Activated CD4-positive, alpha-beta T cell treated with anti-CD3 and anti-CD28 coated beads for 36 hours (primary cell): ENCODE measurements at places on chromosomes 2 and 18.

DNA sequence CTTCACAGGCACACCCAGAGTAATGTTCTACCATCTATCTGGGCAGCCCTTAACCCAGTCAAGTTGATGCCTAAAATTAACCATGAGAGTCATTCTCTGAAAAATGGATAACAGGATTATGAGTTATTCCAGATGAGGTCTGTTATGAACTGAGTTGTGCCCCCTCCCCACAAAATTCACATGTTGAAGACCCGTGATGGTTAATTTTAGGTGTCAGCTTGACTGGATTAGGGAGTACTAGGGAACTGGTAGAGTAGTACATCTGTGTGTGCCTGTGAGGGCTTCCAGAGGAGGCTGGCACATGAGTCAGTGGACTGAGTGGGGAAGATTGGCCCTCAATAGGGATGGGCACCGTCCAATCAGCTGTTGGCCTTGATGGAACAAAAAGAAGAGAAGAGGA lies 110.4 kb upstream of the MYCN start:
- DNase-seq: no peak

DNA sequence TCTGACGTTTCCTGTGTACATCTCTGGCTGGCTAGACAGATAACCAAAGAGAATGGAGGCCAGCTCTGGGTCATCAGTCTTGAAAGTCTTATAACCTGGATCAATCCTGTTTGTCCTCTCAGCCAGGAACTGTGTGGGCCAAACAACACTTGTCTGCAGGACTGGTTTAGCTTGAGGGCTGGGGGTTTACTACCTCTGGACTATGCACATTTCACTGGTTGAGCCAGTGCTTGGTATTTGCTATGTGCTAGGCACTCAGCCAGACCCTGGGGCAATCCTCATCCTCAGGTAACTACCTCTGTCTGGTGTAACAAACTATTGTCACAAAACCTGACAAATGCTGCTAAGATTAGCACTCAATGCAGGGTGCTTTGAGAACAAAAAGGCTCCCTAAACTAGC lies 169.7 kb downstream of the HAUS1 start:
- DNase-seq: no peak

DNA sequence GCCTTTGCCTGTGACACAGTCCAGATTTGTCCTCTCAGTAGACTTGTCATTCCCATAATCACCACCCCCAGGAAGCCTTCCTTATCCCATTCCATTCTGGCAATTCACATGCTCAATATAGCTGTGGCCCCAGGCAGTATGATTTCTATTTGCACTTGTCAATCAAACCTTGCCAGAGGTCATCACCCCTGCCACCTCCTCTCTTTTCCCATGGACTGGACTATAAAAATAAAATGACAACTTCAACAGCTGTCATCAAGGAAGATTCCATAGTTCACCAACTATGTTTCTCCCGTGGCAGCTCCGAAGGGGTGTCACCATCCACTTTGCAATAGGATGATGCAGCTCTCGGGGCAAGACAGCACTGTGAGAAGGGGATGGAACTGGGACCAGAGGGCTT lies 255.7 kb downstream of the CELF4 start:
- no peak for DNase-seq

DNA sequence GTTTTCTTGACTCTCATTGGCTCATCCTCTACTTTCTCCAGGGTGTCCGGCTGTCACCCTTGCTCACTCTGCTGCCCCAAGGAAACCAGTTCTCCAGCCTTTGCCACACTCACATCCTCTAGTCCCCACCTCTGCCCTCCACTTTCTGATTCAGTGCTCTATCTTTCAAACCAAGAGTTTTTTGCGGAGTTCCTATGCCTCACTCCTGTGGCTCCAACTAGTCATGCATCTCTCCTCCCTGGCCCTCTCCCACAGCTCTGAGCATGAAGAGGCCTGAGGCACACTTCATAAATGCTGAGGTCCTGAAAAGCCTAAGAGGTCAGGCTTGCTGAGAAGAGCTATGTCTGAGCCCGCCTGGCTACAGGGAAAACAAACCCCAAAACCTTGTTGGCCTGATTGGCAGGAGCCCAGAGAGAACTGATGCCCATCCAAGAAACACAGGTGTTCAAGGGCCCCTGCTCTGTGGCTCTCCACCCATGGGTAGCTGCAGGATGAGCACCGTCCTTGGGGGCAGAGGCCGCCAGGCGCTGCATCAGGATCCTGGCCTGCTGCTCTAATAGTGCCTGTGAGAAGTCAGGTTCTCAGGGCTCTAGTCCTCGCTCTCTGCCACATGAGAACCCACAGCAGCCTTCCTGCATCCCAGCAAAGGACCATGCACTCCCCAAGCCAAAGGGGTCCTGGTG lies 42.1 kb downstream of the HS1BP3 start:
- DNase-seq: no peak

DNA sequence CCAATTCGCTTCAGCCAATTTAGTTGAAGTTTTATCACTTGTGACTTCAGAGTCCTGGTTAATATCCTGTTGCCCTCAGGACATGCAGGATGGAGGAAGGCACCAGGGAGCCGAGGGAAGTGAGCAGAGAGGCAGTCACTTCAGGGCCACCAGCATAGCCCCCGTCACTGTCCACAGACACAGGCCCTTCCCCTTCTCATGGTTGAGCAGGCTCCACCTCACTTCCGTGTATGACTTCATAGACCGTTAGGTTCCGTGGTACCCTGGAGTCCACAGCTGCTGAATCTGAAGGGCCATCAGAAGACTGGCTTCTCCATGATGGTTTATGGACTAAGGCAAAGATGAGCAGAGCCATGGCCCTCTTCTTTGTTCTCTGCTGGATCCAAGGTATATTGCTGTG lies at the start of gene C2orf92:
Gene C2orf92 (plus strand): TSS at position 266 of the 400 bp plus-strand sequence. CDS start 76 bp downstream, at position 342.
- DNase-seq: no peak

DNA sequence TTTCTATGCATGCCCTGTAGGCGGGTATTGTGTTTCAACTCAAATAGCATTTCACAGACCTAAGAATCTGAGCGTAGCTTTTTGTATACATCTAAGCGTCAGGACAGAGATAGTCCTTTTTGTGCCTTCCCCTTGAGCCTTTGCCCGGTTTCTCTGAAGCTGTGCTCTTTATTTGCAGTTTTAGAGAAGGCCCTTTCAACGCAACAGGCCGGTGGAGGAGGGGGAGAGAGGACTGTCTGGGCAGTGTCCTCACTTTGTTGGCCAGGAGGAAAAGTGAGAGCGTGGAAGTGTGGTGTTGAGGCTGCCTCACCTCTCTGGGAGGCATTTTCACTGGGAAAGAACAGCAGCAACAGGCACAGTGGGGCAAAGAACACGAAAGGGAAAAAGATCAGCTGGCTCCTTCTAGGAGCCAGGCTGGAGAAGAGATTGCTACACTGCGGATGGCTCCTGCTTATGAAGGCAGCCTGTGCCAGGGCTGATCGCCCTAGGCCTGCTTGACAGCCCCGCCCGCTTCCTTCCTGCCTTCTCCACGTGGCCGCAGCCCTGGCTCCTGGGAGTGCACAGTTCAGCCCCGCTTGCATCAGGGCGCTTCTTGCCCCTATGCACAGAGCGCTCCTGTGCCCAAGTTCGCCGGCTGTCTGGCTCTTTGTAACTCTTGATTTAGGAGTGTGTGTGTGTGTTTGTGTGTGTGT lies 195.6 kb upstream of the POU3F3 start:
- DNase-seq: peak; percentile 30

DNA sequence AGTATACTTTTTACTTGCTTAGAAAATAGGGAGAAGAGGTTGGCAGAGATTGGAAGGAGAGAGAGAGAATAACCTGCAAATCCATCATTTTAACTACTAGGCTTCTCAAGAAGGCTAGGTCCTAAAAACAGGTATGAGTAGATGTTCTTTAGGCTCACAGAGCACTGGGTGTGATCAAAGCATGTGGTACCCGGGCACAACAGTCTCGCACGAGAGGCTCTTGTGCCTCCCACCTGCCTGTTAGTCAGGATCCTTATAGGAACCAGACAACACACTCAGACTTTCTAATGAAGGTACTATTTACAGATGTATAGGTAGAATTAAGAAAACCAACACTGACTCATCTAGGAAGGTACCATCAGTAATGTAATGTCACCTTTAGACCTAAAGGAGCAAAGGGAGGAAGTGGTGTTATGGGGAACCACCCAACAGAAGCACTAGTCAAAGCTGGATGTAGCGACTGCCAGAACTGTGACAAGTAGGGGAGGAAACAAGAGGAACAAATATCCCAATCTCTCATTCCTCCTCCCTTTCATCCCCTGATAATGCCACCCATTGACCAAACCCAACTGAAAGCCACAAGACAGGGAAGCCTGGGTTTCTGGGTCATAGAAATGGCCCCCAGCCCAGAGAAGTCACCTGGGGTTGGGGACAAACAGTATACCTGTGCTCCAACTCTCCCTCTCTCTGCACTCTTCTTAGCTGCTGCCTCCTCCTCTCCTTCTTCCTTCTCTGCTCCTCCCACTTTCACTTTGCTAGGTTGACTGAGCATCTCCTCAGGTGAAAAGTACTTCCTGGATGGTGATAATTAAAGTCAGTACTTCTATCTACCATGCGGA lies 16.0 kb upstream of the MARCHF4 start:
- DNase-seq: peak; percentile 60

DNA sequence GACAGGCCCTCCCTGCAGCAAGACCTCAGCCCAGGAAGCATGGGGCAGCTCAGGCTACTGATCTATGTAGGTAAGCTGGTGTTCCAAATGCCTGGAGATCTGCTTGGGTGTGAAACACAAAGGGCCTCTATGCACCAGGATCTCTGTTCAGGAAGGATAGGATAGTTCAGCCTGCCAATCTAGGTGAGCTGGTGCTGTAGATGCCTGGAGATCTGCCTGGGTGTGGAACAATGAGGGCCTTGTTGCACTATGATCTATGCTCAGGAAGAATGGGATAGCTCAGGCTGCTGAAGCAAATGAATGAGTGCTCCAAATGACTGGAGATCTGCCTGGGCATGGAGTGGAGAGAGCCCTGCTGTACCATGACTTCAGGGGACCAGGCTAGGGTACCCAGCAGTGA lies 48.9 kb upstream of the MYL1 start:
- DNase-seq: no peak
